Activated CD4-positive, CD25-positive, alpha-beta regulatory T cell (primary cell): ENCODE measurements at places on chromosomes 4 and X.

DNA sequence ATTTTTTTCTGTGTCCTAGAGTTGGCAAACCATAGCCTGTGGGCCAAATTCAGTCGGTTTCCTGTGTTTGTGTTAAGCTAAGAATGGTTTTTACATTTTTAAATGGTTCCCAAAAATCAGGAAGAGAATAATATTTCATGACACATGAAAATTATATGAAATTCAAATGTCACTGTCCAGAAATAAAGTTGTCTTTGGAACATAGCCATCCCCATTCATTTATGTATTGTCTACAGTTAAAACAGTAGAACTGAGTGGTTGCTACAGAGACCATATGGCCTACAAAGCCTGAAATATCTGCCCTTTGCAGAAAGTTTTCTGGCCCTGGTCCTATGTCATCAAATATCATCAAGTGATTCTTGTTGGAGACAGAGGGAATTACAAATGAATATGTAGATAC is 15.5 kb downstream of the FRMPD4 start:
- no peak for DNase-seq

DNA sequence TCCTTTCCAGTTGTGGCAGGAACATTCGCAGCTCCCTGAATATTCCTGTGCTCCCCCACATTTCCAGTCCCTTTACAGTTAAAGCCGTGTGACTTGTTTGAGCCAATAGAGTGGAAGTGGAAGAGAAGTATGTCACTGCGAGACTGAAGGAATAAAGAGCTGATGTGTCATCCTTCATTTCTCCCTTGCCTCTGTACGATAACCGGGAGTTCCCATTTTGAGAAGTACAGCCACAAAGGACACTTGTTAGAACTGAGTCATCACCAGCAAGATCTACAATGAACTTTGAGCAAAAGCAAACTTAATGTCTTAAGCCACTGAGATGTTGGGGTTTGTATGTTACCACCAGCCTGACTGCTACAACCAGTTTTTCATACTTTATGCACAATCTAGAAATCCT is 92.3 kb downstream of the SPRY1 start:
- no peak for DNase-seq

GRCh38 chr4:164009435-164009834 is 514.9 kb downstream of the TMA16 start:
- DNase-seq = no peak

DNA sequence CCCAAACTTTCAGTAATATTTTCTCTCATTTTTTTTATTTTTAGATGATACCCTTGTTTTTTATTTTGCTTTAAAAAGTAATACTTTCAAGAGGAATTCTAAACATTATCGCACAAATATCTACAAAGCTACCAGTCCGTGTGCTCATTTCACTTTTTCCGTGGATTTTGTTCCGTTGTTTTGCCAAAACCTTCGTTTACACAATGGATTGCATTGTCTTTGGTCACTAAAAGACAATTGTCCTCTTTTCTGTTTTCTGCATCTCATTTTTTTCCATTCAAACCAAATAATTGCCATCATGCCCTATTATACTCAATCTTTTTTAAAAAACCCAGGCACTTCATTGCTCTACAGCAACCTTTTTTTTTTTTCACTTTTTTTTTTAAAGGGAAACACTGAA is 214.9 kb downstream of the CXXC4 start:
- no peak for DNase-seq

DNA sequence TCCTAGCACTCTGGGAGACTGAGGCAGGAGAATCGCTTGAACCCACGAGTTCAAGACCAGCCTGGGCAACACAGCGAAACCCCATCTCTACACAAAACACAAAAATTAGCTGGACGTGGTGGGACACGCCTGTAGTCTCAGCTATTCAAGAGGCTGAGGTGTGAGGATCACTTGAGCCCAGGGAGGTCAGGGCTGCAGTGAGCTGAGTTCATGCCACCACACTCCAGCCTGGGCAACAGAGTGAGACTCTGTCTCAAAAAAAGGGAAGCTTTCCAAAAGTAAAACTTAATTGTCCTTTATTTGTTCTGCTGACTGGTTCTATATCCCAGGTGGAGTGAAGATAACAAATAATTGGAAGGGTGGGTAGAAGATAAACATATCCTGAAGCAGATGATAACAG is 45.6 kb downstream of the ABCG2 start:
- DNase-seq = no peak

- no peak for DNase-seq
Measured at GRCh38 chrX:77453190-77453589, 6.0 kb downstream of the FGF16 start.

GRCh38 chr4:158163941-158164767 is 8.7 kb downstream of the GASK1B start:
- no peak for DNase-seq

GRCh38 chr4:34258176-34258575 is 1986.1 kb downstream of the ARAP2 start:
- DNase-seq = no peak

GRCh38 chr4:178316211-178316610 is 874.0 kb upstream of the AGA start:
- DNase-seq = no peak

GRCh38 chr4:7952615-7953014 is 13.0 kb upstream of the AFAP1 start:
- no peak for DNase-seq

DNA sequence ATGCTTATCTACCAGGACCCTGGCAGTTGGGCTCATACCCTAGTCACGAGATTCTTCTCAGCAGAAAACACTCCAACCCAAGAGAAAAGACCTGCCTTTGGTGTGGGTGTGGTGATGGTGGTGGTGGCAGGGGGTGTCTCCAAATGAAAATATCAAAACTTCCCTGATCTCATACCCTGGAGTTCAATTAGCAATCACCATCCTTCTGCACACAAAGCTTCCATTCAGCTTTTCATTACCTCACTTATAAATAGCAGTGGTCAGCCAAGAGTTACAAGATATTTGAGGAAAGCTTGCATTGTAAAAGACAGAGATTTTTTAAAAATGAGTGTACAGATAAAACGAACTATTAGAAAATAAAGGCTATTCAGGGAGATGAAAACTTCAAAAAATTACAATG is 580.8 kb upstream of the MAGEB2 start:
- DNase-seq = no peak

DNA sequence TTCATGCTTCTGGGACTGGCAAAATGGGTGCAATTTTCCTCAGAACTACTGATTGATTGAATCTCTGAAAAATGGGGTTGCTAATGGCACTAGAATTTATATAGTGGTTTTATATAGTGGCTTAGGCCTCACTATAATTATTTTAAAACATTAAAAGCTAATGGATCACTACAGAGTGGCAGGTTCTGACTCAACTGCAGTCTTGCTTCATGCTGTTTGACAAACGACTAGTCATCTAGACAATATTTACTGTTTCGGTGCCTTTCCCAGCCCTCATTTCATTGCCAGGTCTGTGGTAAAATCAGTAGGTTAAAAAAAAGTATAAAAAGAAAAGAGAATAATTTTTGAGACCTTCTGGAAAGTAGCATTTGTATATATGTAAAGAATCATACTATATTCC is 352.8 kb upstream of the ATOH1 start:
- DNase-seq = no peak

GRCh38 chrX:40081679-40082068 is 16.1 kb downstream of the BCOR start:
- no peak for DNase-seq

GRCh38 chrX:108122748-108123147 is 31.2 kb downstream of the ATG4A start:
- no peak for DNase-seq

DNA sequence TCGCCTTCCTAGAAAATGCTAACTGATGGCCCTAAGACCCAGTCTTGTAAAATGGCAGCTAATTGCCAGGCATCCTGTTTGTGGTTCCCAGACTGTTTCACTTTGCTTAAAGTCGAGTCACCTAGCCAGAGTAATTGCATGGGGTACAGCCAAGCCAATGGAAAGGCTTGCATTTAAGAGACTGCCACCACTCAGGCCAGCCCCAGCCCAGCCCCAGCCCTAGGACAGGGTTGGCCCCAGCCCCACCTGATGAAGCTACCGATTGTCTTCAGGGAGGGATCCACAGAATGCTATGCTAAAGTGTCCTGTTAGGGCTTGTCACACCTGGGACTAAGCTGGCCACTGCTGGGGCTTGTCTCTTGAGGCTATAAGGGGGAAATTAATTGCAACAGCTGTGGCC is 194.6 kb upstream of the KLF3 start:
- no peak for DNase-seq

GRCh38 chrX:72604705-72605104 is 32.1 kb upstream of the HDAC8 start:
- no peak for DNase-seq

DNA sequence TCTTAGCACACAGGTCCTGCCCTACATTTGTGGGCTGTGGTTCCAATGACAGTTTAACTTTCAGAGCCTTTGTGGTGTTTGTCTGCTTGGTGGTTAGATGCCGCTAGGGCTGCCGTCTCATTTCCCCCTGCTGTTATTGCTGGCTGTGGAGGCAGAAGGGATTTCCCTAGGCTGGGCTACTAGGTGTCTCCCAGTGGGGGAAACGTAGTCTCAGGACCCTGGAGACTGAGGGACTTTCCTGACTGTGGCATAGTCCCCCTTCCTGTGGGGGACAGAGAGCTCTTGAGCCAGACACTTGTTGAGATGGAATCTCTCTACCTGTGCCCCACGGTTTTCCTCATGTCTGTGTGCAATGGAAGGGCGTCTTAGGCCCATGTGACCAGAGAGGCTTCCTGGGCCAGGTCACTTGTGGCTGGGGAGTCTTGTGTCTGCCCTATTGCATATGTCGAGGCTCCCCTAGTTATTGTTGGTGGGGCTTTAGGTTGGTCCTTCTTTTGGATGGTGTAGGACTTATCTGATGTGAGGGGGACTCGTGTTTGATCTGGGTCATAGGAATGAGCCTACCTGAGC is 68.2 kb downstream of the ARHGAP10 start:
- peak; percentile 2 for DNase-seq

- DNase-seq = no peak
Measured at GRCh38 chrX:131216828-131217227, 72.3 kb downstream of the IGSF1 start.

GRCh38 chrX:139801397-139801813 is 93.4 kb upstream of the MCF2 start:
- DNase-seq = no peak

DNA sequence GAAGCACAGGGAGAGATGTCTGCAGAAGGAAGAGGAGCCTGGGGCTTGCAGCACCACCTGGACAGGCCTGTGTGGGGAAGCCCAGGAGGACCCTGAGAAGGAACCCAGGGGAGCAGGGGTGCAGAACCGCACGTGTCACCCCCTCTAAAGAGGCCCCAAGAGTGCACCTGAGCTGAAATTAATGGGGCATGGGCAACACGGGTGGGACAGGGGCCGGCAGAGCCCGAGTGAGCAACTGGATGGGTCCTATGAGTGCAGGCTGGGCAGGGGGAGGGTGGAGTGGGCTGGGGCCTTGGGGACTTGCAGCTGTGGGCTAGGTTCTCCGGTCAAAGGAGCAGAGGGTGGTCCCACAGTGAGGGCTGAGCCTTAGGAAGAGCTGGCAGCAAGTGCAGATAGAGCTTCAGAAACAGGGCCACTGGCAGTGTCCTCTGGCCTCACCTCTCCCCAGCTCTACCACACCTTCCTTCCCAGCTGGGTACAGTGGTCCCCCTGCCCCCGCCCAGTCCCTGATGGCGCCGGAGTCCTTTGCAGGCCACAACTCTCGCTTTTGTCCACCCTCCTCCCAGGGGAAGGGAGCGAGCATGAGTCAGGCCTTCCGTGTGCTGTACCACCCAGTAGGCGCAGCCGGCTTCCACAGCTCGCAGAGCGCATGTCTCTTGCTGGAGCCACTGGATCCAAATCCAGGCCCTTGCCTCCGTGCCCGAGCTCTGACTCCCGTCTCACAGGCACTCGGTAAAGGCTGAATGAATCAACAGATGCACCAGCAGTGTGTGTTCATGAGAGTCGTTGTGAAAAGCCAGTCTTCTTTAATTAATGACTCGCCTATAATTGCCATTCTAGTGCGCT is 131.6 kb downstream of the HMX1 start:
- no peak for DNase-seq

DNA sequence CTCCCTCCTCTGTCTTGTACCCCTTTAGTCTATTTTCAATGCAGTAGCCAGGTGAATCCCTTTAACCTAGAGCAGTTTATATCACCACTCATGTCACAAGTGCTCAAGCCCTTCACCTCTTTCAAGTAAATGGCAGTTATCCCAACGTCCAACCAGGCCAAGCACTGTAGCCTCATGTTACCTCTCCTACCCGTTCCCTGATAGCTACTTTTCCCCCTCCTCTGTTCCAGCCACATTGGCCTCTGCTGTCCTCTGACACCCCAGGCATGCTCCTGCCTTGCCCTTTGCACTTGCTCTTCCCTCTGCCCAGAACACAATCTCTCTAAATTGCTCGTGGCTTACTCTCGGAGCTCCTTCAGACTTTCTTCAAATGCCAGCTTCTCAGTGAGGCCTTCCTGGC is 15.2 kb downstream of the GUCY1B1 start:
- no peak for DNase-seq

- DNase-seq = no peak
Measured at GRCh38 chr4:158371158-158371557, 150.5 kb upstream of the RXFP1 start.

GRCh38 chr4:138062929-138063328 is 179.2 kb downstream of the SLC7A11 start:
- DNase-seq = no peak

GRCh38 chrX:139708067-139708466 is at the start of gene MCF2:
Gene MCF2 (minus strand): TSS chrX:139708167. CDS start chrX:139651744, 56,423 bp downstream.
- no peak for DNase-seq

DNA sequence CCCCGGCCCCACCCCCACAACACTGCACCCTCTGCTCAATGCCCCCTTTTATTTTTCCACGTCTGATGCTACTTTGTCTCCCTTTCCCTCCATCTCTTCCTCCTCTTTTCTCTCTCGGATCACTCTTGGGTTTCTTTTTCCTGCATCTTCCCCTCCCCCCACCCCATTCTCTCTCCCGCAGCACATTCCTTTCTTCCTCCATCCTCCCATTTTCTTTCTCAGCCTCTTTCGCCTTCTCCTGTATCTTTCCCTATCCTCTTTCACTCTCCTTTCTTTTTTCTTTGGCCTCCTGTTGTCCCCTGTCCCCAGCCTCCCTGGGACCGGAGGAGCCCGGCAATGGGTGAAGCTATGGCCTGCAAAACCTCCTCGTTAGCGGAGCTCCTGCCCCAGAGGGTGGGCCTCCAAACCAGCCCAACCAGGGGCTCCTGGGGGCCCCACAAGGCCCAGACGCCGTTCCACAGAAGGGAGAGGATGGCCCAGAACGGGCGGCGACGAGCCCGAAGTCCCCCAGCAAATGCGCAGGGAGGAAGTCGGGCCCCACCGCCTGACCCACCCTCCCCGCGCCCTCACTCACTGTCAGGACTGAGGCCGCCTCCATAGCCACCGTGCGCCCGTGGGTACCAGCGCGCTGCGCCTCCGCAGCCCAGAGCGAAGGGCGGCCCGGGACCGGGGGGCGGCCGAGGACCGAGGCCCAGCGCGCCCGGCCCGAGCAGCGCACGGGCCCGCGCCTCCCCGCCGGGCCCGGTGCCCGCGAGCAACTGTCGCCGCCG is 807 bp downstream of the HMX1 start:
- no peak for DNase-seq

GRCh38 chrX:78659955-78660354 is 827 bp upstream of the RTL3 start:
- DNase-seq = no peak

- no peak for DNase-seq
Measured at GRCh38 chr4:104641418-104641817, 146.7 kb upstream of the CXXC4 start.

GRCh38 chr4:182139491-182139890 is 103.7 kb upstream of the TENM3 start:
- no peak for DNase-seq

GRCh38 chr4:67871867-67872266 is 11.9 kb downstream of the TMPRSS11D start:
- no peak for DNase-seq

- no peak for DNase-seq
Measured at GRCh38 chr4:129565214-129565613, 469.3 kb downstream of the C4orf33 start.
